ENCODE measurements at places on chromosomes 5 and 9.

DNA sequence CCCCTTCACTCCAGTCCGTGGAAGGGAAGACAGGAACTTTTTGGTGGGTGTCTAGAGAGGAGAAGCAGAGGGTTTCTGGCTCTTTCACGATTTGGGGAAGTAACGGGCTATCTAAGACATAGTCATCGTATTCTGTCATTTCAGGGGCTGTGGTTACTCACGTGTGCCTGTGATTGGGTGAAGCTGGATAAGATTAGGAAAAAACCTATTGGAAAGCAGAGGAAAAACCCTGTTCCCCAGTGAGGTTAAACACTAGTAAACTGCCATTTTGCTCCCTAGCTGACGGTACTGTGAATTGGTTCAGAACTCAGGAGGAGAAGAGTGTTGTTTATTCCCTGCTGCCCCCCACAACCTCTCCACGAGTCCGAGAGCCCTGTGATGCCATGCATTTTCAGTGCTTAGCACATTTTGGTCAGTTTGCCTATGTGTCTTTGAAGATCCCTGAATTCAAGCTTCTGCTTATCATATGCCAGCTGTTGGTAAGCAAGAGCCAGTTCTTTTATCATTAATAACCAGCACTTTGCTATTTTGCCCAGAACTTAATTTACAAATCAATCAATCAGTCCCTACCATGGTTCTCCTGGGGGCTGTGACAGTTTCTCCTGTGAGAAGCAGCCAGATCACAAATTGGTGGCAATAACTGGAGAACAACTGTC, 45.1 kb upstream of the ROR2 start:
- DNase-seq = no peak

GRCh38 chr5:116497631-116498030, 77.0 kb downstream of the SEMA6A start:
- no peak for DNase-seq

GRCh38 chr9:105834404-105834803, 140.1 kb downstream of the TMEM38B start:
- DNase-seq = no peak

DNA sequence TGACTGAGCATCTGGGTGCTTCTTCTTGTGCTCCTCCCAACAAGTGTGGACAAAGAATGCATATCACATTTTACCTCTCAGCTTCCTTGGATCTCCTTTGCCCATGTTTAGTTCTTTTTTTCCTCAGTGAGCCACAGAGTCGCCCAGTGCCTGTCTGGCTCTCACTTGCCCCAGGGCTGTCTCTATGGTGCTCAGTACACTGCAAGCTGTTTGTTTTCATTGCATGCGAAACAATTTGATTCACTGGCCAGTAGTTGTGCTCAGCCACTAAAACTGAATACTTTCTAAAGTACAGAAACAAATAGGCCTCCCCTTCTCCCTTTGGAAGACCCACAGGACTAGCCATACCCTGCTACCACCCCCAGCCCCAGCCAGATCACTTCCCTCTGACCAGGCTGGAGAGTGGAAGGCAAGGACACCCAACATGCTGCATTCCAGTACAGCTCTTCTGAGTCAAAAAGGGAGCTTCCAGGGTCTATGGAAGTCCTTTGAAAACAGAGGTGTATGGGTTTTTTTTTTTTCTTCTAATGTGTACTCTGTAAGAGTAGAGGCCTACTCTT, 3.8 kb downstream of the LHFPL2 start:
- DNase-seq = no peak

GRCh38 chr9:79774356-79774755, 202.6 kb downstream of the TLE4 start:
- DNase-seq = no peak

DNA sequence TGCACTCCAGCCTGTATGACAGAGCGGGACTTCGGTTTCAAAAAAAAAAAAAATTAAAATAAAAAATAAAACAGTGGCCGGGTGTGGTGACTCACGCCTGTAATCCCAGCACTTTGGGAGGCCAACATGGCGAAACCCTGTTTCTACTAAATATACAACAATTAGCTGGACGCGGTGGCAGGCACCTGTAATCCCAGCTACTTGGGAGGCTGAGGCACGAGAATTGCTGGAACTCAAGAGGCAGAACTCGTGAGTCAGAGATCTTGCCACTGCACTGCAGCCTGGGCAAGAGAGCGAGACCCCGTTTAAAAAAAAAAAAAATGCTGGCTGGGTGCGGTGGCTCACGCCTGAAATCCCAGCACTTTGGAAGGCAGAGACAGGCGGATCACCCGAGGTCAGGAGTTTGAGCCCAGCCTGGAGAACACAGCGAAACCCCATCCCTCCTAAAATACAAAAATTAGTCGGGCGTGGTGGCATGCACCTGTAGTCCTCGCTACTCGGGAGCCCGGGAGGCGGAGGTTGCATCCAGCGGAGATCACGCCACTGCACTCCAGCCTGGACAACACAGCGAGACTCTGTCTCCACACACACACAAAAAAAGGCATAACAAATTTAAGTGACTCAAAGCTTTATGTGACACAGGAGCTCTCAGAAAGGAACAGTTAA, 1.5 kb upstream of the NPM1 start:
- DNase-seq = no peak

DNA sequence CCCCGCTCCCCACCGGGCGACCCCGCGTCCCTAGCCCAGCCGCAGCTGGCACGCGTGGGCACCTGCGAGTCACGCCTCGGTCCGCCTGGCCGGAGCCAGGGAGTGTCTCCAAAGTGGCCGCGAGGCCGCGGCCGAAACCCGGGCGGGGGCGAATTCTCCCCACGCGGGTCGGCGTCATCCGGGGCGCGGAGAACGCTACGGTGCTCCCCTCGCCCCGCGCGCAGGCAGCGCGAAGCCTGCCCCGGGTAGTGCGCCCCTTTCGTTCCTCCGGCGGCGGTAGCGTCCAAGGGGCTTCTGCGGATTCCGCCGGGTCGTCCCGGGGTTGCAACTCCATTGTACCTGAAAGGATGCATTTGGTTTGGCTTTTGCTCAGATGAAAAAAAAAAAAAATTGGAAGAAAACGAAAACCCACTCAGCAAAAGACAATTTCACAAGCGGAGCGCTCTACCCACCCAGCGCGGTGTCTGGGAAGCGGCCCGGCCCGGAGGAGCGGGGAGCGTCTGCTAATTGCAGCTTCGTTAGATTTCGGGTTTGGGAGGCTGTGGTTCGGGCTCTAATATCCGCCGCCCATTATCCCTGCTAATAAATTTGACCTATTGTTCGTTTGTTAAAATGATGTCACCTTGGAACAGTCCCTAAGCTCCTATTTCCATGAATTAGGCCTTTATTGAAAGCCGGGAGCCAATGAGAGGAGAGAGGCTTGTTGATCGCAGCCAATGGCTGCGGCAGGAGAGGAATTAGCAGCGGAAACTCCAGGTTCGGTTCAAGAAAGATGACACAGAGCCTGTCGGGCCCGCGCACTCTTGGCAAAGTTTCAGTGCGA, at the start of gene TLX3:
TSS of gene TLX3 (plus strand) at position 796 of the 823 bp plus-strand sequence. CDS start 118 bp downstream, outside the sequence.
- no peak for DNase-seq
